IMR-90 (cell line): ENCODE measurements at places on chromosomes 5 and 9.

GRCh38 chr5:123207081-123207537 lies 118.1 kb downstream of the PRDM6 start:
- DNase-seq: peak; percentile 65

DNA sequence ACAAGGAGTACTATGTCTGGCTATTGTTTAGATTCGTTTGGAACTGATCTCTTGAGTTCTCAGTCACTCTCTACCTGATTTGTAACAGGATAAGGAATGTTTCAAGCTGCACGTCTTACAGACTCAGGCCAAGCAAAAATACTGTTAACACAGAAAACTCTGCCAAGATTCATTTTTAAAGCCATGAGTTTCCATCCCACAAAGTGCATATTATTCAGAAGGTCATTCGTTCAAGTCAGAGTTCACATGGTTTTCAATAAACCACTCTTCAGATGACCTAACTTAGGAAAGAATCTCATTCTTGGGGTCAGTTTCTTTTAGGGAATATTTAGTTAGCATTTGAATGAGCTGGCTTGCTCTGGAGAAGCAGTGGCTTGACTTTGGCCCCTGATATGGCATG lies 49.3 kb downstream of the F2R start:
- DNase-seq: peak; percentile 95

DNA sequence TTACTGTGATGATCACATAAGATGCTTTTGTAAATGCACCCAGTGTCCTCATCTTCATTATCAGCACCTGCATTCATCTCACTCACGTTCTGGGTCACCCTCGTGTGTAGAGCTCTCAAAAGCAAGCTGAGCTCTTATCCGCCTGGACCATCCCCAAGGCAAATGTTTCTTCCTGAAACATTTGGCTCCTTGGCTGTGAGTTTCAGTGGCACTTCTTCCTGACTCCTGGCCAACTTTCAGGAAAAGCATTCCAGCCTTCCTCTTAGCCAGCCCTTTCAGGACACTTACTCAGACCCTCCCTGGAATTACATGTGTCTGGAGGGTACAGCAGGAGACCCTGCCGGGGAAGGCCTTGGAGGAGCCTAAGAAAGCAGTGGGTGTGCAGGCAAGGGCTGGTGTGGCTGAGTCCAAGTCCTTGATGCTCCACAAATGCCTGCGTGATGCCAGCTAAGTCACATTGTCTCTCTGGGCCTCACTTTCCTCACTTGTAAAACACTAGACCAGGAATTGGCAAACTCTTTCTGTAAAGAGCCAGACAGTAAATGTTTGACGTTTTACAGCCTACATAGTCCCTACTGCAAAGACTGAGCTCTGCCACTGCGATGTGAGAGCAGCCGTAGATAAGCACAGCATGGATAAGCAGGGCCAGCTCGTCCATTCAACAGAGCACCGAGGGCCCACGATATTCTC lies 72.1 kb downstream of the PDE6A start:
- DNase-seq: no peak

- no peak for DNase-seq
Observed at GRCh38 chr5:79982136-79982535, 8.9 kb downstream of the MTX3 start.

GRCh38 chr5:10539687-10539998 lies 24.2 kb upstream of the ANKRD33B start:
- peak; percentile 49 for DNase-seq

GRCh38 chr9:84718476-84718875 lies 48.9 kb downstream of the NTRK2 start:
- DNase-seq: no peak

DNA sequence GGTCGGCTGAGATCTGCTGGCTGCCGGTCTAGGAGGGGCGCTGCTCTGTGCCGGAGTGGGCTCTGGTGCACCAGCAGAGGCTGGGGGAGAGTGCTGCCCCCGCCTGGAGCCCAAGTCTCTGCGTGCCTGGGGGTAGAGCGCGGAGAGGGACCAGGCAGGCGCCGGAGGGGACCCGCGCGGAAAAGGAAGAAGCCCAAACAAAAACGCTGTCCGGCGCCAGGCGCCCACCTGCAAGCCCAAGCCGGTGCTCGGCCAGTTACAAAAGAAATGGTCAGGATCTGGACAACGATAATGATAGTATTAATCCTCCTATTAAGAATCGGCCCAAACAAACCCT lies 571 bp upstream of the S1PR3 start:
- DNase-seq: no peak

DNA sequence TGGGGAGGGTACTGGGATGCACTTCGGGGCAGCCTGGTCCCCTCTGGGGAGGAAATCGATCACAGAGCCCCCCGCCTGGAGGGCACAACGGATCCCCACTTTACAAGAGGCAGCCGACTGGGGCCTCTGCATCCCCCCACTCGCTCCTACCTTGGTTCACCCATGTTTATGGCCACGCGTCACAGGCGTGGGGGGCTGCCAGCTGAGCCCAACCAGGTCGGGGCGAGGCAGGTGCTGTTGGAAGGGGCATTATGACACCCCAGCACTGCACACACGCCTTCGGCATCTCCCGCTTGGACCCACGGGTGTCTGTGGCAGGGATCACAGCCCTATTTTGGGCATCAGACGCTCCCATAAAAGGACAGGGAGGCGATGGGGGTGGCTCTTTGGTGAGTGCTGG lies 14.6 kb downstream of the SOHLH1 start:
- DNase-seq: no peak

DNA sequence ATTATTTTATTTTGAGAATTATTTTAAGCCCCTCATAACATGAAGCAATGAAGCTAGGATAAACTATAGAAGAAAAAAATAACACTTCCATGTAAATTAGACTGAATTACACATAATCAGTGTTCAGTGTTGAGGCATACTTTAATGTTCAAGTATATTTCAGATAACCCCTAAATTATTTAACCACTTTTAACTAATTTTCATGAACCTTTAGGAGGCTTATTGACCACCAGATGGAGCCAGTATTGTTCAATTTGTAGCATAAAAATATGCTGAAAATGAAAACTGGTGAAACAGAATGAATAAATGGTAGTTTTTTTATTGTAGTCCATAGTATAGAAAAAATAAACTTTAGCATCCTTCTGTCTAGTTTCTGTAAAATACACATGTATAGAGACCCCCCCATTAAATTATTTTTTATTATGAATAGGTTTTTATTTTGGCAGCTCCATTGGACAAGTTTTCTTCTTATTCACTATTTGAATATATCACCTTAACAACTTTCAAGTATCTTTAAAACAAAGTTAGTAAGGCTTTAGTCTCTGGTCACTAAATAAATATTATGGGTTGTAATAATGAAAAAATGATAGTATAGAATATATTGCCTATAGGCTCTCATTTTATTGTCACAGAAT lies 190.1 kb downstream of the CWC27 start:
- peak; percentile 72 for DNase-seq

DNA sequence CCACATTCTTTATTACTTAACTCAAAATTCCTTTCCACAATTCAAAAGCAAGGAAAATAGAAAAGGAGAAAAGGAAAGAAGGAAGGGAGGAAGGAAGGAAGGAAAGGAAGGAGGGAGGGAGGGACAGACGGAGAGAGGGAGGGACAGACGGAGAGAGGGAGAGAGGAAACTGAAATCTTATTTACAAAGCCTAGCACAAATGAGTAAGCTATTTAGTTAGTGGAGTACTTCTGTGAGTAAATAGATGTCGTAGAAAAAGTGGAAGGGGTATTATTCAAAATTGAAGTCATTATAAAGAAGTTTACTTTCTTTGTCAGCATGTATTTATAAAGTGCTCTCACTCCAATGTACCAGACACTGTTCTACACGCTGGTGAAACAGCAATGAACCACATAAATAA lies 177.9 kb downstream of the CETN3 start:
- DNase-seq: no peak

GRCh38 chr5:151686674-151687407 lies at the start of gene SPARC:
Gene SPARC (minus strand): TSS chr5:151686915. CDS start chr5:151676188, 10,727 bp downstream.
- peak; percentile 96 for DNase-seq

DNA sequence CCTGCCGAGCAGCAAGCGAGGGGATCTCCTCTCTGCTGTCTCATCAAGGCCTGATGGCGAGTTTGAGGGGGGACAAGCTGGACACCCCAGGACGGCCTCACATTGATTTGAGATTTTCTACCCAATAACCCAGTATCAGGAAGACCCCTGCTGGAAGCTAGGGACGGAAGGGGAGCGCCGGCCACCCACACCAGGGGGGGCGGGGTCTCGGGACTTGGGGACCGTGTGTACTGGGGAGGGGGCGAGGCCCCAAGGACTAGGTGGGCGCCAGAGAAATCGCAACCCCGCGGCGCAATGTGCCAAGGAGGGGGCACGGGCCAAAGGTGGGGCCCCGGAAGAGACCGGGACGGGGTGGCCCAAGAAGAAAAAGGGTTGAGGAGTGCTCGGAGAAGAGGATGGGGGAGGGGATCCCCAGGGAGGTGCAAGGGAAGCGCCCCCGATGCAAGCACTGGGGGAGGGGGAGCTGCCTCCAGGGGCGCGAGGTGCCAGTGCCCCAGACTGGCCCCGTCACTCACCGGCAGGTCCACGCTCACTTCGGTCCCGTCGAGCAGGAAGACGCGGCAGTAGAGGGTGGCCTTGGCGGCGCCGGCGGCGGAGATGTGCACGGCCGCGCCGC lies 1.1 kb downstream of the EPB41L4B start:
- DNase-seq: no peak

- DNase-seq: no peak
Observed at GRCh38 chr9:130940027-130940549, 1.0 kb upstream of the FIBCD1 start.

GRCh38 chr5:55316837-55317236 lies 9.0 kb downstream of the MTREX start:
- DNase-seq: no peak

- DNase-seq: peak; percentile 83
Observed at GRCh38 chr9:122468735-122469134, 9.0 kb downstream of the OR1J1 start.

- DNase-seq: peak; percentile 86
Observed at GRCh38 chr5:20678814-20679298, 690.9 kb upstream of the CDH18 start.
